Natural killer cell treated with Interleukin-12 subunit alpha and Interleukin-12 subunit beta and Interleukin-15 and Interleukin-18, amount 100 ng/mL, for 72 hours (primary cell): ENCODE measurements at places on chromosomes 5 and 9. TPM values are rescaled to one million over a fixed set of nuclear protein-coding genes. Genes with fewer than 3 reads are reported as not detected.

PAPPA gene
- total RNA-seq = not detected

TAF11L5 gene
- total RNA-seq = not detected

ZNF782 gene
- total RNA-seq = 8.6 TPM

SH3GL2 gene
- not detected for total RNA-seq

OR1J2 gene
- not detected for total RNA-seq

RICTOR gene
- 42.7 TPM for total RNA-seq

SLC46A2 gene
- not detected for total RNA-seq

CD274 gene
- 242 TPM for total RNA-seq

CKMT2 gene
- not detected for total RNA-seq

MSMP gene
- total RNA-seq = not detected

RASEF gene
- total RNA-seq = not detected

C9 gene
- not detected for total RNA-seq

COL23A1 gene
- total RNA-seq = 0.17 TPM

SIMC1 gene
- total RNA-seq = 16.5 TPM

TERT gene
- not detected for total RNA-seq

MAP1B gene
- 0.06 TPM for total RNA-seq

SLIT3 gene
- total RNA-seq = 0.14 TPM

CD14 gene
- 0.92 TPM for total RNA-seq

NR2F1-AS1 gene
- not detected for total RNA-seq

SLC34A1 gene
- not detected for total RNA-seq

TBC1D2 gene
- total RNA-seq = 3.9 TPM

FRMD3 gene
- total RNA-seq = 0.43 TPM

LCN15 gene
- not detected for total RNA-seq

GABRG2 gene
- 1.6 TPM for total RNA-seq

ADRB2 gene
- 4.4 TPM for total RNA-seq

ALAD gene
- 18.7 TPM for total RNA-seq

AFAP1L1 gene
- total RNA-seq = 0.33 TPM

SLC6A7 gene
- not detected for total RNA-seq

GBGT1 gene
- 7.2 TPM for total RNA-seq

CBY3 gene
- not detected for total RNA-seq

OTULINL gene
- 14.6 TPM for total RNA-seq

PCDHGC3 gene
- total RNA-seq = 1.8 TPM

CACNA1B gene
- 0.90 TPM for total RNA-seq

PCDH12 gene
- 0.28 TPM for total RNA-seq

FGF18 gene
- 0.28 TPM for total RNA-seq

RALGPS1 gene
- total RNA-seq = 7.0 TPM

SPTLC1 gene
- 67.7 TPM for total RNA-seq

CDC14B gene
- 3.1 TPM for total RNA-seq
